Activated CD4-positive, alpha-beta memory T cell treated with anti-CD3 and anti-CD28 coated beads, Interleukin-2, amount 10 ng/mL, durations not matched to agents 7 days and 5 days (primary cell): ENCODE measurements at places on chromosomes 7 and 10. TPM values are rescaled to one million over a fixed set of nuclear protein-coding genes. Genes with fewer than 3 reads are reported as not detected.

Gene CTNNA3
- 0.78 TPM for total RNA-seq

- no peak for DNase-seq
These were observed 143.7 kb upstream of the NRP1 start for GRCh38 chr10:33478089-33478674.

- no peak for DNase-seq
These were observed 36.6 kb upstream of the LRRC18 start for GRCh38 chr10:48976196-48976595.

DNA sequence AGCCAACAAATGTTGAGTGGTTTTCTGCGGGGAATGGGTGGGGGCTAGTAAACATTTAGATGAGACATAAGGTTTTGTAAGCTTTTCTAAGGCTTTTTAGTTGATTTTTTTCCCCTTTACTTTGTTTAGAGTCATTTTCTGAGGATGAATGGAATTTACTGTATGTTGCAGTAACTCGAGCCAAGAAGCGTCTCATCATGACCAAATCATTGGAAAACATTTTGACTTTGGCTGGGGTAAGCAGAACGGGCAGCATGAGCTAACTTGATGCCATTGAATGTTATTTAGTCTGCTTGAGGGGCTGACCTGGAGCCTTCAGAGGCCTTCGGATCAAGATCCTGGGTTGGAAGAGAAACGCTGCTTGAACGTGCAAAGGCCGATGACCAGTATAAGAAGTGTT is 37.3 kb downstream of the FBH1 start:
- no peak for DNase-seq

- DNase-seq, result no peak
These were observed 79.9 kb downstream of the HYCC1 start for GRCh38 chr7:22934023-22934422.

DNA sequence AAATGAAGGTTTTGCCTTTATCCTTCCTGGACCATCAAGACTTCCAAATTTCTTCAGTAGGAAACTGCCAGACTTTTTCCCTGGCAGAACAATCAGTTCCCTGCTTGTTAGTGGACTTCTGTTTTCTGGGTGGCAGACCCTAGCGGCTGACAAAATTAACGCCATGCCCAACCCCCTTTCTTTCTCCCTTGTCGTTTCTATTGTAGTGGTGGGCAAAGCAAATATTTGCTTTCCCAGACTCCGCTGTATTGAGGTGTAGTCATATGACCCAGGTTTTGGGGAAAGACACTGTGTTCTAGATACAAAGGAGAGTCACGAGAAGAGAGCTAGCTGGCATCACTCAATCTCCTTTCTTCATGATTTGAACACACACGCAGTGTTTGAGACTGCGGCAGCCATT is 7.7 kb downstream of the PON2 start:
- no peak for DNase-seq

DNA sequence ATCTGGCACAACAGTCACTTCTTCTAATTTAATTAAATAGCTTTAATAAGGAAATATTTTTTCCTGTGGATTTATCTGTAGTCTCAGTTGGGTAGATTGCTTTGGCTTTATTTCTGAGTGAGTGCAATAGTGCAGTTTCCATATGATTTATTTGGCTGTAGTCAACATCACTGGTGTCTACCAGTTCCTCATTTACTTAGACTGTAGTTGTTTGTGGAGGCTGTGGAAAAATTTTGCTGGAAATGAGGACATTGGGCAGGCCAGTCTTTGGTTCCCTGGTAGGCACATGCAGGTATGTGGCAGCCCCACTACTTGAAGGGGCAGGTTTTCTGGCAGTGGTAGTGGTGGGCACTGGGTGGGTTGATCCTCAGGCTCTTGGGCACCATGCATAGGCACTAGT is 15.5 kb downstream of the TAS2R40 start:
- no peak for DNase-seq

GRCh38 chr10:66747451-66747850 is 178.4 kb upstream of the LRRTM3 start:
- DNase-seq, result no peak

Gene MEPCE
- 40.1 TPM for total RNA-seq

DNA sequence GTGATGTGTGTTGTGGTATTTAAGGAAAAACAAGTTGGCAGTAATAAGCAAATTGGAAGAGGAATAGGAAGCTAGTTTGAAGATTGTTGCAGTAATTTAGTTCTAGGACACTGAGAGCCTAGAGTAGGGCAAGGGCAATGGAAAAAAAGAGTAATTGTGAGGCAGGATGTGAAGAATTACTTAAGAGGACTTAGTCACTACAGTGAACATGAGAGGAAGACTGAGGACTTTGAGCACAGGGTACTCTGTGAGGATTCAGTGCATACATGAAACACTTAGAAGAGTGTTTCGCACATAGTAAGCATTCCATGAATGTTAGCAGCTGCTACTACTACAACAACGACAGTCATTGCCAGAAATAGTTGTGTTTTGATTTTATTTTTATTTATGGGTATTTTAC is 30.9 kb upstream of the DKK1 start:
- DNase-seq, result no peak

DNA sequence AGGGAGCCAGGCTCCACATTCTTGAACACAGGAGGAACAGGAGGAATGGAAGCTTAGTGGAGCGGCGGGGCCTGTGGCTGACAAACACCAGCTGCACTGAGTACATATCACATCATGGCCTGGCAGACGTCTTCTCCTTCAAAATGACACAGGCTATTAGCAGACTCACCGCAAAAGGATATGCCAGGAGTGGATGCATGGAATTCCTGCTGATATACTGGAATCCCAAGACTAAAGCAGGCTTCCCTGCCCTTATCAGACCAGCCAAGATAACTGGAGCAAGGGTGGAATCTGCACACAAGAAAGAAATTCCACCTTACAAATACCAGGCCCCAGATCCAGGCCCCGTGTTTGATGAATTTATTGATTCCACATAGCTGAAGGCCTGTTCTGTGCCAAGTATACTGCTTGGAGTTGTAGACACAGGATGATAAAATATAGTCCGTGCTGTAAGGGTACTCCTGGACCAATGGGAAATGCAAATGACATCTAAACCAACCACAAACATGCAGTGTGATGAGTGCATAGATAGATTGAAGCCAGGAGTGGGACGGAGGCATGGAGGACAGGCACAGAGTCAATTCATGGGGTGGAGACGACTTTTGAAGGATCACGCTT is 480.5 kb upstream of the ZMIZ1 start:
- no peak for DNase-seq

DNA sequence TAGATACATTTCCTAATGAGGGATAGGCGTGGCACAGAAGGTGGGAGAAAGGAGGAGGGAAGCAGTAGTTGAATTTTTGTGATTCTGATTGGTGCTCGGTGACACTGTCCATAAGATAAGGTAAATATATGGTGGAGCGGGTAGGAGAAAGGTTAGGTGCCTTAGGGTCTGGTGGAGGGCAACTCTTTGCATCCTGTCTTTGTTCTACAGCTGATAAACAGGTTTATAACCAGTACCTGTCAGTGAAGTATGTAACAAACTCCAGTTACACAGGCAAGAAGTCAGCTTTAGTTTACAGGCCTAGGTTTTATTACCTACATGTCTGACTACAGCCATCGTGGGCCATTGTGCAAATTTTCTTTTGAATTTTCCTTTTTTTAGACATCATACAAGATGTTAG is 10.9 kb upstream of the FAM180A start:
- no peak for DNase-seq

GRCh38 chr10:17963431-17963830 is 11.7 kb downstream of the SLC39A12 start:
- DNase-seq, result no peak

DNA sequence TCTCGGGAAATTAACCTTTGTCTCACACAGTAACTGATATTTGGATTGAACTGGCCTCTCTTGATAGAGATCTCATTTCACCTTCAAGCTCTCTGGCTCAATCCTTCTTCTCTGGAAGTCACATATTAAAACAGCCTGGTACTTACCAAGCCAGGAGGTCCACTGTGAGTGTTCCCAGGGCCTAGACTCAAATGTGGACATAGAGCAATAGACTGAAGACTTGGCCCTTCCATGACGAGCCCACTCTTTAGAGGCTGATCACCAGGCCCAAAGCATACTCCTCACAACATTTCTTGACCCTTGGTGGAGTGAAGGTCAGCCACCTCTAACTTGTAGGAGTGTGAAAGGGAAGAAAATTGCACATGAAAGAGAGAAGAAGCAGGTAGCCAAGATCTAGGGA is 38.5 kb downstream of the COL1A2 start:
- no peak for DNase-seq

DNA sequence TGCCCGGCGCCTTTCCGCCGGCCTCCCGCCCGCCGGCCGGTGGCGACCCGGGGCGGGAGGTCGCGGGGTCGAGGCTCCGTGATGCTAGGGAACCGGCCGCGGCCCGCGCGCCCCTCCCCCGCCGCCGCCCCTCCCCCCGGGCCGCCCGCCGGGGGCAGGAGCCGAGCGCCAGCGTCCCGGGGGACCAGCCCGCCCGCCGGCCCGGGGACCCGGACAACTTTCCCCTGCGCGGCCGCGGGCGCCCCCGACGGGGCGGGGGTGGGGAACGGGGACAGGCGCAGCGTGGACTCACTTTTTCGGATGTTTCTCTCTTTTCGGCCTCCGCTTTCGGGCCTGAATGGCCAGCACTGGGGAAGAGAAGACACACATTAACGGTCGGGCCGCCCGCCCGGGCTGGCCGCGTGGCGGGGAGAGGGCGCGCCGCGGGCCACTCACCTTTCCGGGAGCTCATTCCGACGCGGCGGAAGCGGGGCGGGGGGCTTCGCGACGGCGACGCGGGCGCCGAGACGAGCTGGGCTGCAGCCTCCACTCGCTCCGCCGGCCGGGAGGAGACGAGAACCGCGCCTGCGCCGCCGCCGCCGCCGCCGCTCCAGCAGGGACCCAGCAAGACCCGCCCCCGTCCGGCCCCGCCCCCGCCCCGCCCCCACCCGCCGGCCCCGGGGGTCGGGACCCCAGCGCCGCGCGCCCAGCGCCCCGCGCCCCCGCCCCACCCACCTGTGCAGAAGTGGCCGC is at the start of gene SRPK2:
TSS of gene SRPK2 (minus strand) at position 566 of the 732 bp plus-strand sequence.
- DNase-seq, result peak; percentile 82

Gene SPDYE1
- total RNA-seq, result not detected

- no peak for DNase-seq
These were observed 31.3 kb downstream of the COX15 start for GRCh38 chr10:99700649-99701048.

GRCh38 chr10:5561704-5562645 is 37.2 kb downstream of the CALML3 start:
- no peak for DNase-seq

DNA sequence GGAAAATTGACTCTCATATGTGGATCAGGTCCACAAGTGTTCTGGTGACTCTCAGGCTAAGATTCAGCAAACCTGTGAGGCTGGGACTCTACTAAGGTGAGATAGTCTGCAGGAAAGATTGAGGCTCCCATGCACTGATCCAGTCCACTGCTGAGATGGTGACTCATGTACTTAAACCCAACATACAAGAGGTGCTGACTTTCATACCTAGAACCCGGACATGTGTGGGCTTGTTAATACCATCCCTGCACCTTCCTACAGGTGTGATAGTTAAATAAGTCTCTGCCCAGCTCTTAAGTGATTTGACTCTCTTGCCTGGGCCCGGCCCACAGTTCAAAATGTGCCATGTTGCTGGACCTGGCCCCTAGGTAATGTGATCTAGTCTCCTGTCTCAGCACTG is 27.1 kb upstream of the ZNF107 start:
- no peak for DNase-seq

DNA sequence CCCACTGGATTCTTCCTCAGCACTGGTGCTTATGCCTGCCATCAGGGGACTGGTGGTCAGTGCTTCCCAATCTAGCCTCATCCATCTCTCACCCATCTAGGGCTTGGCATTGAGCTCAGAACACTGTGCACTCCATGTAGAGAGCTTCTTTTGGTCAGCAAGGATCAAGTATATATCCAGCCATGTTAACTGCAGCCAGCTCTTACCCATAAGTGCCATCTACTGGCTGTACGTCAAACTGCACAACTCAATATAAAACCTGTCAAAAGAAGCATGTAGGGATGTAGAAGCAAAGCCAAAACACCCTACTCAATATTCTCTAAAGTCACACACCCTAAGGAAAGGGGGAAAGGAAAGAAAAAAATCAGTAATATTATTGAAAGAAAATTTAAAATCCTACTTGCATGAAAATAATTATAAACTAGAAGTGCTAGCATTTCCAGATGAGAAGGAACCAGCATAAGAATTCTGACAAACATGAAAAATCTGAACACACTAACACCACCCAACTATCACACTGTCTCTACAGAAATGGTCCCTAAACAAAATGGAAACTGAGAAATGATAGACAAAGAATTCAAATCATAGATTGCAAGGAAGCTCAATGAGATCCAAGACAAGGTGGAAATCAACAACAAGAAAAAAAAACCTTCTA is 531.1 kb upstream of the STEAP1 start:
- DNase-seq, result no peak

Gene AKR1C8
- total RNA-seq, result 0.63 TPM

DNA sequence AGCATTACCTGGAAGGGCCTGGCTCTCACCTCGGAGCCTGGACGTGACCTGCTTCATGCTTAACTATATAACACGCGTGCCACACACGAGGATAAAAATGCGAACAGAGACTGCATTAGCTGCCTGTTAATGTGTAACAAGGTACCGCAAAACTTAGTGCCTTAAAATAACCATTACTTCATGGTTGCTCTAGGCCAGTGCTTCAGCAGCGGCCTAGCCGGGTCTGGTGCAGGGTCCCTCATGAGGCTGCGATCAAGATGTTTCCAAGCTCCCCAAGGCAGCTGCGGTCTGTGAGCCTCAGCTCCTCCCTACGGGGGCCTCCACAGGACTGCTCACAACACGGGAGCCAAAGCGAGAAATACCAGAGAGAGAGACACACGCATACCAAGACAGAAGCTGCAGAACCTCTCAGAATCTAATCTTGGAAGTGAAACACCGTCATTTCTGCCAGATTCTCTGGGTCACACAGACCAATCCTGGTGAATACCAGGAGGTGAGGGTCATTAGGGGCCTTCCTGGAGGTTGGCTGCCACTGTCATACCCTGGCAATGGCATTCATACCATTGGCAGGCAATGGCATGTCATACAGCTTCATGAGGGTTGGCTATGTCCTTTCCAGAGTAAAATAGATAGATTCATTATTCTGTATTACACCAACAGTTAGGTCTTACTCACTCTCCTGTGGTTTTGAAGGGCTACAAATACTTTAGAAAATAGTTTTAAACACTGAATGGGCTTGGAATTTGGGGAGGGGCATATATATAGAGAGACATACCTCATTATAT is 94.5 kb downstream of the HIPK2 start:
- no peak for DNase-seq

DNA sequence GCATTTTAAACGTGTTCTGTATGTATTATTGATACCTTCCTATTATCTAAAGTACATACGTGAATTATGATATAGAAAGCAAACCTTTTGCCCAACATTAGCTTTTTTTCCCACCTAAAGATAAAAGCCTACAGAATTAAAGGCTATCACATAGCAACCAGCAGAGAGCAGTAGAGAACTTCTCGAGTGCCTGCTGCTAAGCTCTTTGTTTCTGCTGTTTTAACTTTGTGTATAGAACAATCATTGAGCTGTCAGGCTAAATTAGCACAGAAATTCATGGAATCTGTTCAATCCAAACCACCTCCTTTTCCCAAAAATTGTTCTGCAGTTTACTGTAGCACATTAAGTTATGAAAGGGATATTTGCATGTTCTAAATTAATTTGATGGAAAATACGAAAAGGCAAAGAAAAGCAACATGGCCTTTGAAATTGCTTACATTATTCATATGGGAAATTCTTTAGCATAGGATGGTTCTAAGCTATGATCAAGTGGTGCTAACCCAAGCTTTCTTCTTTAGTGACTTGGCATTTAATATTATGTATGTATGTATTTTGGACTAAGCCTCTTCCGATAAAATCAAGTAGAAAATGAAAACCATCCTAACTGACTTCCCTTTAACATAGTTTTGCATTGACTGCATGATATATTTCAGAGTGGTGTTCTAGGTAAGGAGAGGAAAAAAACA is 1288.5 kb downstream of the GATA3 start:
- DNase-seq, result no peak
